ENCODE measurements at places on chromosomes 2 and 18. TPM values are rescaled to one million over a fixed set of nuclear protein-coding genes. Genes with fewer than 3 reads are reported as not detected.

The PRKAG3 gene
- not detected for total RNA-seq

The LIPG gene
- total RNA-seq: 11.8 TPM

The SLC30A3 gene
- total RNA-seq: 1.2 TPM

The GBX2 gene
- total RNA-seq: not detected

The IL36A gene
- not detected for total RNA-seq

The ALLC gene
- total RNA-seq: not detected

The EPHA4 gene
- total RNA-seq: 134 TPM

The MRPS9 gene
- total RNA-seq: 13.8 TPM

The CYTIP gene
- total RNA-seq: 2.0 TPM

The ALKAL2 gene
- not detected for total RNA-seq

The ADRA2B gene
- total RNA-seq: not detected

The LYG2 gene
- total RNA-seq: not detected

The SERPINB10 gene
- total RNA-seq: not detected

The SERPINB13 gene
- under 0.01 TPM for total RNA-seq

The CFC1 gene
- total RNA-seq: 0.49 TPM

The ASB18 gene
- total RNA-seq: not detected
